ENCODE measurements at places on chromosomes 16 and 17.
A peak's percentile ranks its signal among the peaks of the same experiment; 100 is the strongest.

DNA sequence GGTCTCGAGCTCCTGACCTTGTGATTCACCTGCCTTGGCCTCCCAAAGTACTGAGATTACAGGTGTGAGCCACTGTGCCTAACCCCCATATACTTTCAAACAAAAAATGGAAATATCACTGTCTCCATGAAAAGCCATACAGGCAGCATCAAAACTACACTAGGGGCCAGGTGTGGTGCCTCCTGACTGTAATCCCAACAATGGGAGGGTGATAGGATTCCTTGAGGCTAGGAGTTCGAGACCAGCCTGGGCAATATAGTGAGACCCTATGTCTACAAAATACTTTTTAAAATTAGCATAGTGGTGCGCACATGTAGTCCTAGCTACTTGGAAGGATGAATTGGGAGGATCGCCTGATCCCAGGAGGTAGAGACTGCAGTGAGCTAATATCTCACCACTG, 15.7 kb downstream of the HMOX2 start:
- no peak for DNase-seq

- no peak for DNase-seq
Observed at GRCh38 chr16:77430787-77431585, 3.8 kb downstream of the ADAMTS18 start.

GRCh38 chr17:539766-540165, 174.9 kb downstream of the VPS53 start:
- no peak for DNase-seq

DNA sequence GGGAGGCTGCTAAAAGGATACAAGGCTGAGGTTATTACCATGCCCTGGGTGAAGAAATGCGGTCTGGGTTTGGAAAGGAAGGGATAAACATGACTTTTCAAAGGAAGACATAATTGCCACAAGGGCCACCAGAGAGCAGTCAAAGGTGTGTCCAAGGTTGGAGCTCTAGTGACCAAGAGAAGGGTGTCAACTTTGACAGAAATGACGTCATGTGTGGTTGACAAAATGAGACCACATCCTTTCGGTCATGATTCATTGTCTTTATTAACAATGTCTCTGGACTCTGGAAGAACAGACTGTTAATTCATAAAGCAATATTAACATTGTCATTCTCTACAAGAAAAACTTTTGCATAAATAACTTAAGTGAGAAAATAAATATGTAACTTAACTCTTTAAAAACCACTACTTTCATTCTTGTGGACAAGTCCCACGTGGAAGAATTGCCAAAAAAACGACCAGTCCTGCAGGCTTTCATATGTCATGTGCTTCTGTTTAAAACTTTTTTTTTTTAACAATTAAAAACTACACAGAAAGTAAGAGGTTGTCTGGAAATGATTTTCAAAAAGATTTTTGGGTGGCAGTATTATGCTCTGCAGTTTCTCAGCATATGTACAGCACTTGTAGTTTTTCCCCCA, 5.0 kb downstream of the SOST start:
- no peak for DNase-seq

DNA sequence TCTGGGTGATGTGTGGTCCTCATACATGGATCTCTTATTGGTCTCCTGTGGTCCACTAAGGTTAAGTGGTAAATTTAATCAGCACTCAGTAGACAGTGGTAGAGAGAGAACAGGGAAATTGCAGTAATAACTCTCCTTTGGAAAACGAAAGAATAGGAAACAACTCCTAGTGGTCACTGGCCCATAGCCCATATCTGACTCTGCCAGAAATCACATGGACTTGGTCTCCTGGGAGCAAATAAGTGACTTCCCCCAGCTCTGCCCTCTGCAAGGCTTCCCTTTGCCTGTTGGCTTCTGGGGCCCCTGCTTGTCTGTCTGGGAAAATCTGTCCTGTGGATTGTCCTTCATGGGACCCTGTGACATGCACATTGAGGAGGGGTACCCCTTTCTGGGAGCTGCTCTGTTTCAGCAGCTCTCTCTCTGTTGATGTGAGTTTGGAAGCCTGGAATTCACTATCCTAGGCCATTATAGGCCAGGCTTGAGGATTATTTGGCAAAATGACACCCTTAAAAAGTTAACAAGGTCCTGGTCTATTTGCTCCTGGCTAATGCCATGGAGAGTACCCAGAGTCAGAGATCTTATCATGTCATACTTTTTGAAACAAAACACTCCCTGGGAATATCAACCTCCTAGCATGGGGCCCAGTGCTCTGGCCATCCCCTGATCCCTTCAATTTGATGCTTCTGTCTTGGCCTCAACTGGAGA, 58.0 kb upstream of the HNF1B start:
- DNase-seq = no peak

DNA sequence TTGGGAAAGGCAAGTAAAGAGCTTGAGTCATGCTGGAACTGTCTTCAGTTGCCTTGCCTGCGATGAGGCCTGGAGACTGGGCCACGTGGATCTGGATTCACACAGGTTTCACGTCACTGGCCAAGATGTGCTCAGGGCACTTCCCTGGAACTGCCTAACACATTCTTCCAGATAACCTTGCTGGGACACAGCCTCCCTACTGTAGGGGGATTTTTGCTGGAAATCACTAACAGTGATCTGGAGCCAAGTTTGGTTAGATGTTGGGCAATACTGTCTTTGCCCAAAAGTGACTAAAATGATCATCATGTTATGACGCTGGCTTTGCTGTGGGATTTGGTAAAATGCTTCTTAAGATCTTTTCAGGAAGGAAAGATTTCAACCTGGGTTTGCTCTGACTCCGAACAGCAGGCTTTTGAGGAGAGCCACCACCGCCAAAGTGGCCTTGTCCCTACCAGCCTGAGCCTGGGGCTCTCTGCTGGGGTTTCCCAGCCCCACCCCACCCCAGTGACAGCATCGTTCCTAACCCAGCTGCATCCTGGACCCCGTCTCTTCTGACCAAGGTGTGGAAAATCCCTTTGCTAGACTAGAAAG, 14.7 kb downstream of the C1QTNF1 start:
- no peak for DNase-seq

DNA sequence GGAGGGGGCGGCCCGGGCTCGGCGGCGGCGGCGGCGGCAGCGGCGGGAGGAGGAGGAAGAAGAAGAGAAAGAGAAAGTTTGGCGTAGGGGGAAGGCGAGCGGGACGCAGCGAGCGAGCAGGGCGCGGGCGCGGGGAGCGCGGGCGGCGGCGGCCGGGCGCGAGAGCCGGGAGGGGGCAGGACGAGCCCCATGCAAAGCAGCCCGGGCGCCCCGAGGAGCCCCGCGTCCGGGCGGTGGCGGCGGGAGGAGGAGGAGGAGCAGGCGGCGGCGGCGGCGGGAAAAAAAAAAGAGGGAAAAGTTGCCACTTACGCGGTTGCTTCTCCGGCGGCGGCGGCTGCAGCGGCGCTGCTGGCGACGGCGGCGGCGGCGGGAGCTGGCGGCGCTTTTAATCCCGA, 10.3 kb upstream of the ZFHX3 start:
- peak; percentile 68 for DNase-seq

DNA sequence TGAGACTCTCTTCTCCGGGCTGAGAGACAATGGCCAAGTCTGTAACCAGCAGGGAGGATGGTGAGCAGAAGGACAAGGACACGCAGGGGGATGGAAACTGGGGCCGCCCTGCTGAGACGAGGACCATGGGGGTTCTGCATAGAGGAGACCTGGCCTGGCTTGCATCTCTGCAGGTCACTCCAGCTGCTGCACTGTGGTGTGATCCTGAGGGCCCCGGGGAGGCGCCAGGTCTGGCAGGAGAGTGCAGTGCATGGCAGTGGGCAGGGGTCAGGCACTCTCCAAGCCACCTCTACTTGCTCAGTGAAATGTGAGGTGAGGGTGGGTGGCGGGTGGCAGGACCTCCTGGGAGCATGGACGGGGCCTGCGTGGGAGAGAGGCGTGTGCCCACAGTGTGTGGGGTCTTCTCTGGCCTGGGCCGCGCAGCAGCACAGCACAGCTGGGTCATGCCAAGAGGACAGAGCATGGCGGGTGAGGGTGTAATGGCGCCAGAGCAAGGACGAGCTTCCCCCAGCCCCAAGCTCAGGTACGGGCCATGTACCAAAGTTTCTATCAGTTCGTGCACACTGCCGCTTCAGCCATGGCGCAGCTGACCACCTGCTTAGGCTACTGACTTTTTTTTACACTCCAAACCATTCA, 43.1 kb downstream of the KLHDC4 start:
- no peak for DNase-seq

DNA sequence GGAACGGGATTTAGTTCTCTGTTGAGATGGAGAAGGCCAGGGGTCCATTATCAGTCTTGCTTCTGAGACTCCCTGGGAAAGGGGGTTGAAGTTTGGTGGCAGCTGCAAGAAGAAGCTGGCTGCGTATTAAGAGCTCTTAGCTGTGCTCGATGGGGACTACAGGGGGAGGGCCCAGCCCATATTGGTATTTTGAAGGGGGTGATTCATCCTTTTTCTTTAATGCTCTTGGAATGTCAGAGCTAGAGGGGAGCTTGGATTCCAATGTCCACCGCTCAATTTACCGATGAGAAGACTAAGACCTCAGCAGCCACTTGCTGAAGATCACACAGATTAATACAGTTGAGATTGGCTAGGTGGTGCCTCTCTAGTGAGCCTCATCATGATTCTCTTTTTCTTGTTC, 5.0 kb downstream of the NOG start:
- DNase-seq = no peak

DNA sequence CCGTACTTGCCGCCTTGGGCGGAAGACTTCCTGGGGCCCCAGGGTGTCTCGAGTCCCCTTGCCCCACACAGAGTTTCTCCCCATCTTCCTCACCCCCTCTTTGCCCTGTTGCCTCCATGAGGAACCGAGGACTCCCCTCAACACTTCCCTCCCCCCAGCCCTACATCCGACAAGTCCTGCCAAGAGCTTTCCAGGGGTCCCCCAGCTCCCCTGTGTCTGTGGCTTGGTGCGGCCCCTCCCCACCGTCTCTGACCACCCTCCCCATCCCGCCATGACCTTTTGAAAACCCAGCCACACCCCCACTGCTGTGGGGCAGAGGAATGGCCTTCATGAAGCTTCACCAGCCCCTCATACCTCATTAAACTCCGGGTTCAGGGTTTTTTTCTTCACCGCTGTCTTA, 11.4 kb downstream of the SCGB1C2 start:
- DNase-seq = no peak

- peak; percentile 85 for DNase-seq
Observed at GRCh38 chr16:67993207-67994039, 5.9 kb downstream of the DPEP2 start.

- DNase-seq = no peak
Observed at GRCh38 chr17:64097196-64097936, 32.6 kb downstream of the ERN1 start.

DNA sequence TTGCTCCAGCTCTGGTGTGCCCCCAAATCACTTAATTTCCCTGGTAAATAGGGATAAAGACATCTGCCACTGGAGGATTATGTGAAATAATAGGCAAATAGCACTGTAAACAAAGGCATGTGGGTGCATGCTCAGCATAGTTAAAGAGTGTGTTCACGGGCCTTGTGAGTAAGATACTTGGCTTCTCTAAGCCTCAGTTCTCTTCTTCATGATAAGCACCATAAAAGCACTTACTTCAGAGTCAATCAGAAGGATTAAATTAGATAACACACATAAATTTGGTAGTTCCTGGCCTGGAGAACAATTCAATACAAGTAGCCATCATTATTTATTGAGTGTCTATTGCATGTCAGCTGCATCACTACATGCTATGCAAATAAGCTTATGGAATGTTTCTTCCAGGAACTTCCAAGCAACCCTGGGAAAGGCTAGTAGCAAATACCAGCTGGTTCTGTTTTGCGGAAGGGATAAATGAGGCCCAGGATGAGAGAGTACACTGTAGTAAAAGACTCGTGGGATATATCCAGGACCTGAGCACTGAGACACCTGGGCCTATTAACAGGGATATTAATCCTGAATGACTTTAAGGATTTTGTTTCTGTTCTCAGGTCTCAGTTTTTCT, 14.5 kb downstream of the CCL11 start:
- no peak for DNase-seq

GRCh38 chr17:57619061-57619937, 125.8 kb downstream of the CCDC182 start:
- DNase-seq = no peak

DNA sequence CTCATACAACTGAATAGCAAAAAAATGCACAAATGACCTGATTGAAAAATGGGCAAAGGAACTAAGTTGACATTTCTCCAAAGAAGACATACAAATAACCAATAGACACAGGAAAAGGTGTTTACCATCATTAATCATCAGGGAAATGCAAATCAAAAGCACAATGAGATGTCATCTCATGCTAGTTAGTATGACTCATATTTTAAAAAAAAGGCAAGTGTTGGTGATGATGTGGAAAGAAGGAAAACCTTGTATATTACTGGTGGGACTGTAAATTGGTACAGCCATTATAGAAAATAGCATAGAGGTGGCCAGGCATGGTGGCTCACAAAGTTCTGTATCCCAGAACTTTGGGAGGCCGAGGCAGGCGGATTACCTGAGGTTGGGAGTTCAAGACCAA, 232.5 kb upstream of the ZFHX3 start:
- no peak for DNase-seq

DNA sequence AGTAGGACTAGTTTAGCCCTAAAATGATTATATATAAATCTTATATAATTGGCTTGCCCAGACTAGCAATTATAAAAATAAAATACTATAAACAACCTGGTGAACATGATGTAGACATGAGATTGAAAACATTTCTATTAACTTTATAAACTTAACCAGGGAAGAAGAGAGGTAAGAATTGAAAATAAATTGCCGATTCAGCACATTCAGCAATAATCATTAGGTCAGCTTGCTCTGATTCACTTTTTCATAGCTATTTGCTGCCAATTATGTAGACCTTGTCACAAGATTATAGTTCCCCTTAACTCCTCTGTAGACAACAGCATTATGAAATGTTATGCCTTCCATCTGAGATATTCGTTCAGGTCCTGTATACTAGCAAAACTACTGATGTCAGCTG, 199.3 kb upstream of the CA10 start:
- no peak for DNase-seq

GRCh38 chr16:53865494-53865863, 161.5 kb downstream of the FTO start:
- DNase-seq = no peak

- peak; percentile 68 for DNase-seq
Observed at GRCh38 chr16:53518550-53519416, 15.8 kb upstream of the AKTIP start.

GRCh38 chr16:22864375-22864774, 50.4 kb downstream of the HS3ST2 start:
- DNase-seq = no peak

- DNase-seq = no peak
Observed at GRCh38 chr16:66898933-66899309, 18.6 kb downstream of the PDP2 start.

- no peak for DNase-seq
Observed at GRCh38 chr16:14148016-14148415, 76.9 kb downstream of the MRTFB start.
